Stimulated activated CD4-positive, alpha-beta T cell treated with anti-CD3 and anti-CD28 coated beads, Interleukin-15, amount 100 ng/mL, for 1 hour (primary cell): ENCODE measurements at places on chromosomes 13 and 19.
A peak's percentile ranks its signal among the peaks of the same experiment; 100 is the strongest.

- DNase-seq = no peak
Observed at GRCh38 chr19:37914908-37915307, 7.9 kb downstream of the SIPA1L3 start.

DNA sequence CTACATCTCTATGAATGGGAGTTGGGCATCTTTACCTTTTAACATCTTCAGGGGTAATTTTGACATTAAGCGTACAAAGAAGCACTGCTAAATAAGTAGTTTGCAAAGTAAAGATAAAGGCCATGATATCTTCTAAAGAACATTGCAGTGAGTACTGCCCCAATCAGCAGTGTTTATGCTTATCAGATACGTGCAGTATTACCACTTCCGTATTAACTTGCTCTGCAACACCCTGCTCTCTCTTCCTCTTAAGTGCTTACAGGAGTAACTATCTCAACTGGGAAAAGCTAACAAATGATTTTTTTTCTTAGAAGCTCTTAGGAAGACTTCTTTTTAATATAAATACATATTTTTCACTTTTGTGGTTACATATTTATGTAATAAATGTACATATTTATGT lies 793.7 kb upstream of the SLC10A2 start:
- no peak for DNase-seq

DNA sequence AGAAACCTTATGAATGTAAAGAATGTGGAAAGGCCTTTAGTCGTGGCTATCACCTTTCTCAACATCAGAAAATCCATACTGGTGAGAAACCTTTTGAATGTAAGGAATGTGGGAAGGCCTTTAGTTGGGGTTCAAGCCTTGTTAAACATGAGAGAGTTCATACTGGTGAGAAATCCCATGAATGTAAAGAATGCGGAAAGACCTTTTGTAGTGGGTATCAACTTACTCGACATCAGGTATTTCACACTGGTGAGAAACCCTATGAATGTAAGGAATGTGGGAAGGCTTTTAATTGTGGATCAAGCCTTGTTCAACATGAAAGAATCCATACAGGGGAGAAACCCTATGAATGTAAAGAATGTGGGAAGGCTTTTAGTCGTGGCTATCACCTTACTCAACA lies 20.8 kb downstream of the ZNF283 start:
- no peak for DNase-seq

GRCh38 chr13:67934617-67935330 lies 704.6 kb upstream of the PCDH9 start:
- no peak for DNase-seq

DNA sequence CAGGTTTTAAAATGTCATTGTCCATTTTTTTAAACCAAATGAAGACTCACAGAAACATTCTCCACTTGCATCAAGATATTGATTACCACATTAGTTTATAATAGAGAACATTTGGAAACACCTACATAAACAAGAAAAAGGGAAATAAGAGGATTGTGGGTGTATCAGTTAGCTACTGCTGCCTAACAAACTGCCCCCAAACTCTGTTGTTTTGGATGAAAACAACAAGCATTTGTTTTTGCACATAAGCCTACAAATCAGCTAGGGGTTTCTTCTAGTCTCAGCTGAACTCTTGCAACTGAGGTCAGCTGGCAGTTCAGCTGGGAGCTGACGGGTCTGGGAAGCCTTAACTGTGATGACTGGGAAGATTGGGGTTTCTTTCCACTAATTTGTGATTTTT lies 464.4 kb downstream of the COG6 start:
- DNase-seq = no peak

- no peak for DNase-seq
Observed at GRCh38 chr13:22271903-22272302, 601.0 kb downstream of the FGF9 start.

DNA sequence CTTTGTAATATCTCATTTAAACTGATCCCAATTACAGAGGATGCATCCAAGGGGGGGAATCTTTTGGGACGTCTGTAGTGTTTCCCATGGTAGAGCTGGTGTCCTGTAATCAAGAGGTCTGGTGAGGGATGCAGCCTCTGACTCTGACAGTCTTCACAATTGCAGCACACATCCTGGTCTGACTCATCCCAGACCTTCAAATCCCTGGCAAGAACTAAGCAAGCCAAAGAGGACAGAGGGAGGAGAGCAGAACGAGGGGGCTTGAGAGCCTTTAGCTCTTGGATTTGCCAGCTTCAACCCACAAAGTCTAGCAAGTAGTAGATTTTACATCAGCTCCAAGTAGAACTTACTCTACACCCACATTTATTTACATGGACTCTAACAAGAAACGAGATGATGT lies 17.3 kb upstream of the FCGBP start:
- DNase-seq = no peak

DNA sequence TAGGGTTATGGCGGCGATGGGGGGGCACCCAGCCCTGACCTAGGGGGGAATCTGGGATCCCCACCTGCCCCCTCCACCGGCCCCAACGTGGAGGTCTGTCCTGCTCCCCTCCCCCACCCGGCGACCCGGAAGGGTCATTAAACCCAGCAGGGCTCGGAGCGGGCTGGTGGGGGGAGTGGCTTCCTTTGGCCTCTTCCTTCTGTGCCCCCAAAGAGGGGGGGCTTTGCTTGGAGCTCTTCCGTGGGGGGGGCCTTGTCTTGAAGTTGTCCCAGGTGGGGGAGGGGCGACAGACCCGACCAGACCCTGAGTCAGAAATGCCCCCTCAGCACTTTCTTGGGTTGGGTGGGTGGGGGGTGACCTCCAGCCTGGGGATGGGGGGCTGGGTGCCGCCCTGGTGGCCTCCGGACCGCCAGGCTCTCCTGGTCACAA lies 1.5 kb downstream of the ARID3A start:
- no peak for DNase-seq

DNA sequence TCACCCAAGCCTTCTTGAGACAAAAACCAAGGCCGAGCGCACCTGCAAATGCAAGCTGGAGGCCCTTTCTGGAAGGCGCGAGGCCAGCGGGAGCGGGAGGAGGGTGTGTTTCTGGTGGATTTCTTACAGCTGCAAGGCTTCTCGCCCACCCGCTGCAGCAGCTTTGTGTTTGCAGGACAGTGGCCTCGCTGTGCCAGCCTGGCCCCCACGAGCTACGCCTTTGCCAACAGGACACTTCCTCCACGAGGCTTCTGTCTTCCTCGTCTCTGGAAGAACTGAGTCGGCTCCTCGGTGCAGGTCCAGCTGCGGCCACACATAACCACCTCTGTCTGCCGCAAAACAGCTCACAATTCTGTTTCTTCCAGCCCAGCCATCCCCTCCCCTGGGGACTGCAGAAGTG lies 10.1 kb downstream of the ATCAY start:
- DNase-seq = no peak

GRCh38 chr13:113672002-113672651 lies 5.1 kb downstream of the GRK1 start:
- no peak for DNase-seq

GRCh38 chr13:84630476-84630875 lies 748.2 kb upstream of the SLITRK1 start:
- DNase-seq = no peak

DNA sequence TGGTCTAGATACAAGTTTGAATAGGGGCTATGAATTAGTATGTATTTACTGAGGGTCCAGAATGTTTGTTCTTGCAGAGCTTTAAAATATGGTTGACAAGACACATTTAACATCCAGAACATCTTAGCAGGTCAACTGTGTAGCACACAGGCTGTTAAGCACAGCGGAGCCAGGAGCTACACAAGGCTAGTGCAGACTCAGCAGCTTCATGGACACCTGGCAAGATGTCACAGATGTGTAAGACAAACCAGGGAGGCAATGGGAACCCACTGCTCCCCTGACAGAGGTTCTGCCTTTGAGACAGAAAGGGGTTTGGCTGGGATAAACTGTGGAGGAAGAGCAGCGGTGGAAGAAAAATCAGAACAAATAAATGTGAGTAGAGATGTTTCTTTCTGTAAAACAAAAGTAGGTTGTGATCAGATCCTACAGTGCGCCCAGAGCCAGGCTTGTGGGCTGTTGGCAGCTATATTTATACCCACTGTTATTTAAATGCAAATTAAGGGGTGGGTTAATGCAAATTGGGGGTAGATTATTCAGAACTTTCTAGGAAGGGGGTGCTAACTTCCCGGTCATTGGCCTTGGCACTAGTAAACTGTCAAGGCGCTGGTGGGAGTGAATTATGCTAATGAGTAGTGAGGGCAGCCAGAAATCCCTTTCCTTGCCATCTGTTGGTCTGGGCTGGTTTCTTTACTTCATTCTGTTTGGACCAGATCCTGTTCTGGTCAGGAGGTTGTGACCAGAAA lies 33.0 kb downstream of the MIPEP start:
- DNase-seq = no peak

- no peak for DNase-seq
Observed at GRCh38 chr19:55406826-55407549, 600 bp downstream of the UBE2S start.

- DNase-seq = peak; percentile 23
Observed at GRCh38 chr19:18519962-18520847, 1.7 kb downstream of the ELL start.

GRCh38 chr19:46721269-46722003 lies 4.5 kb upstream of the PRKD2 start:
- no peak for DNase-seq

DNA sequence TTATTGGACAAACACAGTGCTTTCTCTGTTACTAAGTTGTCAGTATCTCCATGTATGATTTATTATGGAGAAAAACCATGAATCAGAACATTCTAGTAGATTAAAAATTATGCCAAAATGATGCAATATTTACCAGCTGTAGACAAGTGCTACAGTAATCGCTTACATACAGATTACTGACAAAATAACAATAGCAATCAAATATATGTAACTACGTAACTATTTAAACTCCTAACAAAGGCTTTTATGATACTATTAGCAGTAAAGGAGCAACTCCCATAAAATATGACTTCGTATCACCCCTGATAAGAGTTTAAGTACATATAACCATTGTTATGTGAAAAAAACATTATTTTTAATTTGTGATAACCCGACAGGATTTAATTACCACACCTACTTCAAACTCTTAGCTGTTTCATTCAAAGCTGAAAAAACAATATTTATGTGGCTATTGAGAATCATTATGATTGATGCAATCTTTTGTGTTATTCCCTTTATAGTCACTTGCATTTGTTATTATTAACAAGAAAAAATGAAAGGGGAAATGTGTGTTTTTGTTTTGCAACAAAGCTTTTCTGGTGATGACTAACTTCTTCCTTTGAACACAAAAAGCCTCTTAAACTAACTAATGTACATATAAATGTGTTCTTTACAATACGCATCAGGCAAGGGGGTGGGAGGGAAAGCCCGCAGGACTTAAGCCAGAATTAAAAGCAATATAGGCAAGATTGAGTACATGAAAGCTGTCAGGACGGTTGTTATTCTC lies 147.4 kb downstream of the ABCC4 start:
- DNase-seq = no peak

DNA sequence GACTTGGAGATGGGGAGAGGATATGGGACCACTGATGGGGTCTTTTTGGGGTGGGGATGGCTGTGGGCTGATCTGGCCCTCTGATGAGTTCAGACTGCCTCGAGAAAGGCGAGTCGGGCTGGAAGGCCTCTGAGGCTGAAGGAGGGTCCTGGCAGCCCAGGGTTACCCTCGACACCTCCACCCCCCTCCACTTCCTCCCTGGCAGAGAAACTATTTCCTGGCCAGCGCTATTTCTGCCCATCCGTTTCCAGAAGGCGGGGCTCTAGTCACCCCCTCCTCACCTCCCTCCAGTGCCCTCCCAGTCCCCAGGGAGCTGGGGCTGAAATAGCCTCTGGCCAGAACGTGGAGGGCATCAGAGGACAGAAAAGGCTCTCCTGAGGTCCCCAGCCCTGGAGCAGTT lies 9.7 kb downstream of the EXOC3L2 start:
- no peak for DNase-seq

GRCh38 chr13:48078251-48078656 lies 16.6 kb downstream of the MED4 start:
- DNase-seq = no peak

GRCh38 chr19:7292950-7293761 lies 1.1 kb downstream of the INSR start:
- DNase-seq = no peak

GRCh38 chr19:6020972-6021805 lies 43.2 kb upstream of the RANBP3 start:
- no peak for DNase-seq

- DNase-seq = no peak
Observed at GRCh38 chr13:26988059-26988769, 183.4 kb downstream of the USP12 start.

DNA sequence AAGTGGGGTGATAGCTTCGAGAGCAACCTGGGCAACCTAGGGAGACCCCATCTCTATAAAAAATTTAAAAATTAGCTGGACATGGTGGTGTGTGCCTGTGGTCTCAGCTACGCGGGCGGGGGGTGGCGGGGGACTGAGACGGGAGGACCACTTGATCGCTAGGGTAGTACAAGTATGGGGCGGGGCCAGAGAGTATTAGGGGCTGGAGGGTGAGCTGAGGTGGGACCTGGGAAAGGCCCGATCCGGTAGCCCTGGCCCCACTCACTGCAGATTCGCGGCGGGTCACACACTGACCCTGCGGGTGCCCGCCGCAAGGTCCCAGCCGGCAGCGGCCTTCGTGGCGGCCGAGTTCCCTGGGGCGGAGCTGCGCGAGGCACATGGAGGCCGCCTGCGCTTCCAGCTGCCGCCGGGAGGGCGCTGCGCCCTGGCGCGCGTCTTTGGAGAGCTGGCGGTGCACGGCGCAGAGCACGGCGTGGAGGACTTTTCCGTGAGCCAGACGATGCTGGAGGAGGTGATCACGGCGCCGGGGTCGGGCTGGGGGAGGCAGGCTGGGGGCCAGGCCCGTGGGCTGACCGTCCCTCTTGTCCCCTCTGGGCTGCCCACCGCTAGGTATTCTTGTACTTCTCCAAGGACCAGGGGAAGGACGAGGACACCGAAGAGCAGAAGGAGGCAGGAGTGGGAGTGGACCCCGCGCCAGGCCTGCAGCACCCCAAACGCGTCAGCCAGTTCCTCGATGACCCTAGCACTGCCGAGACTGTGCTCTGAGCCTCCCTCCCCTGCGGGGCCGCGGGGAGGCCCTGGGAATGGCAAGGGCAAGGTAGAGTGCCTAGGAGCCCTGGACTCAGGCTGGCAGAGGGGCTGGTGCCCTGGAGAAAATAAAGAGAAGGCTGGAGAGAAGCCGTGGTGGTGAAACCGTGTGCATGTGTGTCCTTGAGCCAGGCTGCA lies 2.0 kb upstream of the ARHGAP45 start:
- DNase-seq = peak; percentile 72

DNA sequence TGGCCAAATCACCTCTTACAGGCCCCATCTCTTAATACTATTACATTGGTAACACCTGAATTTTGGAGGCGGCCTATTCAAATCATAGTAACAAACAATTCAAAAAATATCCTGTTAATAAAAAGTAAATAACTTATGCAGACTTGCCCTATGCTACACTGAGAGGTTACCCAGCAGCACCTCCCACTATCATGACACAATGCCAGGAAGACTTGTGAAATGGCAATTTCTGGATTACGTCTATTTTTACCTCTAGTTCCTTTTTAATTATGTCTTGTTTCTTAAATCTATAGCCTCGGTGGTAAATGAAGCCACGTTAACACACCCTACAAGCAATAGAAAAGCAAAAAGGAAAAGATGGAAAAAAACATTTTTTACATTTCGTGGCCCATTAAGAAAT lies 6.2 kb upstream of the DZIP1 start:
- no peak for DNase-seq
